ENCODE measurements at places on chromosomes 6 and 20.

- no peak for DNase-seq
These were observed 10.3 kb downstream of the MTO1 start for GRCh38 chr6:73471686-73472290.

GRCh38 chr6:75968143-75968542 is 104.3 kb downstream of the IMPG1 start:
- DNase-seq, result no peak

GRCh38 chr20:43662943-43663655 is 3.8 kb upstream of the MYBL2 start:
- DNase-seq, result no peak

DNA sequence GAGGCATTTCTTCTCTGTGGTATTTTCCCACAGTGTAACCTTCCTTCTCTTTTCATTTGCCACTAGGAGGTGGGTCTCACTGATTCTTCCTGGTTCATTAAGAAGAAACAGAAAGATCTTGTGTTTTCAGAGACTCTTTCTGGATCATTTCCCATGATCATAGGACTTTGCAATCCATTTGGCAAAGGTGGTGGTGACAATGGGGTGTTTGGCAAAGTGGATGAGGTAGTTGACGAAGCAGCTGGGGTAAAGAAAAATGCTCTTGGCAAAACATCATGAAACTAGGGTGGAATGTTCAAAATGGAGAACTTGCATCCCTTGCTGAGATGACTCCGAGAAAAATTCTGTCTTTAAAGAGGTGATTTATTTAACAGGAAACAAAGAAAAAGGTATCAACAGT is 50.6 kb downstream of the TRAF3IP2 start:
- DNase-seq, result peak; percentile 40

DNA sequence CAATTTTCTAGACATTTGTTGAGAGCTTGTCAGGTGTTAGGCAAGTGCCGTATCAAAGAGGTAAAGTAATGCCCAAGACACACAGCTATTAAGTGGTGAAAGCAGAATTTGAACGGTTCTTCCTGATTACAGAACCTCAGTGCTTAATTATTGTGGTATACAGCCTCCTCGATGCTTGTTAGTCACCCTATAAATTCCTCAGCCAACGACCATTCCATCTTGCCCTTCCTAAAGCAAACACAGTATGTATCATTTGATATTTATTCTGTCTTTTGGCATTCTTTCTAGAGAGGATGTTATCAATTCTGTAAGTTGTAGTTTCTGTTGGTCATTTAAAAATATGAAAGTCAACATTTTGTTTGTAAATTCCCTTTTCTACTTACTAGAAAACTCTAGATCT is 297.8 kb upstream of the BMP2 start:
- DNase-seq, result no peak

DNA sequence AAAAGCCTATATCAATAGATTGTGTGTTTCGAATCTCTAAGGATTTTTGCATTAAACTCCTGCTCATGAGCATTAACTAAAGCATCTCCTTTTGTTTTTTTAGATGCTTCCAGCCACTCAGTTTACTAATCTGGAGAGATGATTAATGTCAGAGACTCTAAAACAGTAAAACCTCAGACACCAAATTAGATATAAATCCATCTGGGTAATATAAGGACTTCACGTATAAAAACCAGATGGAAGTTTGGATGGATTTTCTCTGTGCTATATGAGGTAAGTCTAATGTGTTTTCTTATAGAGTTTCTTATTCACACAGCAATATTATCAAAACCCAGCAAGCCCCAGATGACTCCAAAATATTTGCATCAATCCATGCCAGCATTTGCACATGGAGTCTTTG is 137.2 kb downstream of the SYNE1 start:
- DNase-seq, result no peak

- DNase-seq, result peak; percentile 80
These were observed at the start of gene HRH3 for GRCh38 chr20:62219992-62220665. Gene HRH3 (minus strand): TSS chr20:62220278. CDS start chr20:62219970, 308 bp downstream.

- no peak for DNase-seq
These were observed 237.1 kb upstream of the AFDN start for GRCh38 chr6:167589615-167589940.

DNA sequence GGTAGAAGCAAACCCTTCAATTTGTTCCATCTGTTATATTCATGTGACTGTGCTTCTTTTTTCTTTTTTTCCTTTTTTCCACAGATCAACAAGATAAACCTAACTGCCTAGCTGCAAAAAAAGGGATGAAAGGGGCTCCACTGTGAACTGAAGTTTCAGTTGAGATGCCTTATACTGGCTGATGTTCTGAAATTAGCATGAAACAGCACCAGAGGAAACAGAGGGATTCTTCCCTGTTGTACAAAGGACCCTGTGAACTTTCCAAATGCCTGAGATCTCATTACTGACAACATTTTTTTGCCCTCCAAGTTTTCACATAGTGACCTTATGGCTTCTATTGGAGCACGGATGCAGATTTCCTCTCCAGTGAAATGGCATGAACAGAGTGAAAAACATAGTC is 302.7 kb upstream of the TFAP2D start:
- DNase-seq, result no peak

DNA sequence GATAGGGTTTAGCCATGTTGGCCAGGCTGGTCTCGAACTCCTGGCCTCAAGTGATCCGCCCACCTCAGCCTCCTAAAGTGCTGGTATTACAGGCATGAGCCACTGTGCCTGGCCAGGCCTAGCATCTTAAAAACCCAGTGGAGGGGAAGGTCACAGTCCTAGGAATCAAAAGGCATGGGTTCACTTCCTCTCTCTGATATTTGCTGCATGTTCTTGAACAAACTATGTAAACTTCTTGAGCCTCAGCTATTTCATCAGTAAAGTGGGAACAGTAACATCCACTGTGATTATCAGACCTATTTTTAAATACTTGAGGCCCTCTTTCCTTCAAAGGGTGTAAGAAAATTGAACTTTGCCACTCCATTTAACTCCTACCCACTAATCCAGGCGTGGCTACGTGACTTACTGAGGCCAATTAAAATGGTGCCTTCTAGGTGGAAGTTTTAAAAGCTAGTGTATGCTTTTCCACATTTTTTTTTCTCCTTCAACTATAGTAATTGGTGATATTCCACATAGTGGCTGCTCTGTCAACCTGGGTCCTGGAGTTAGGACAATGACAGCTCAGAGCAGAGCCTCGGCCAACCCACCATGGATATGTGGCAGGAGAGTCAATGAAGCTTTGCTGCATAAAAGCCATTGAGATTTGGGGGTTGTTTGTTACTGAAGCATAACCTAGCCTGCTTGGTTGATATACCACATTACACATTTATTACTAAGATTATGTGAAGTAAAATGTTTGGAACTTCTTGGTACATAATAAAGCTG is 32.2 kb upstream of the IER3 start:
- DNase-seq, result no peak

DNA sequence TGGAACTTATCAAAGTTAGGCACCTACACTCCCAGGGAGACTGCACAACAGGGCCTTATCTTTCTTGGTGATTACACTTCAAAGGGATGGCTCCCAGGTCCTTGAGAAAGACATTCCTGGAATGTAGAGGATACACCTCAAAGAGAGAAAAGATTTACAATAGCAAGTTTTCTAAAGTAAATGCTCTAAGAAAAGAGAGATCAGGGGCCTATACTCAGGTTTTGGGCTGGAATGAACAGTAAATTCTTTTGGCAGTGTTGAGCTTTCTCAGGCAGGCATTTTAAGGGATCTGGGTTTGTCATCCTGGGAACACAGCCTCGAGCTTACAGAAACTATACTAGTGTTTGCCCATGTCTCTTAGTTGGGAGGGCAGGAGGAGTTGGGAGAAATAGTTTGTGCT is 31.7 kb upstream of the ME1 start:
- DNase-seq, result no peak

GRCh38 chr6:62323818-62324431 is 37.9 kb upstream of the KHDRBS2 start:
- no peak for DNase-seq

GRCh38 chr6:103002282-103002681 is 1608.8 kb downstream of the GRIK2 start:
- DNase-seq, result no peak

GRCh38 chr20:19992996-19993908 is 23.9 kb upstream of the NAA20 start:
- DNase-seq, result no peak

GRCh38 chr6:25835442-25836283 is 3.8 kb upstream of the SLC17A1 start:
- DNase-seq, result no peak

- no peak for DNase-seq
These were observed 258.9 kb upstream of the SOX4 start for GRCh38 chr6:21334651-21335050.

- no peak for DNase-seq
These were observed 16.8 kb upstream of the SIRPB1 start for GRCh38 chr20:1636621-1637020.

DNA sequence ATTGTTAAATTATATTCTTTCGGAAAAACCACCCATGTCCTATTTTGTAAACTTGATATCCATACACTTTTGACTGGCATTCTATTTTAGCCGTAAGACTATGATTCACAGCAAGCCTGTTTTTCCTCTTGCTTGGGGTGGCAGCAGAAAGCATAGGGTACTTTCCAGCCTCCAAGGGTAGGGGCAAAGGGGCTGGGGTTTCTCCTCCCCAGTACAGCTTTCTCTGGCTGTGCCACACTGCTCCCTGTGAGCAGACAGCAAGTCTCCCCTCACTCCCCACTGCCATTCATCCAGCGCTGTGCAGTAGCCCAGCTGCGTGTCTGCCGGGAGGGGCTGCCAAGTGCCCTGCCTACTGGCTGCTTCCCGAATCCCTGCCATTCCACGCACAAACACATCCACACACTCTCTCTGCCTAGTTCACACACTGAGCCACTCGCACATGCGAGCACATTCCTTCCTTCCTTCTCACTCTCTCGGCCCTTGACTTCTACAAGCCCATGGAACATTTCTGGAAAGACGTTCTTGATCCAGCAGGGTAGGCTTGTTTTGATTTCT is 2.1 kb upstream of the ESR1 start:
- no peak for DNase-seq

GRCh38 chr6:77561768-77562314 is 91.0 kb upstream of the MEI4 start:
- DNase-seq, result no peak

DNA sequence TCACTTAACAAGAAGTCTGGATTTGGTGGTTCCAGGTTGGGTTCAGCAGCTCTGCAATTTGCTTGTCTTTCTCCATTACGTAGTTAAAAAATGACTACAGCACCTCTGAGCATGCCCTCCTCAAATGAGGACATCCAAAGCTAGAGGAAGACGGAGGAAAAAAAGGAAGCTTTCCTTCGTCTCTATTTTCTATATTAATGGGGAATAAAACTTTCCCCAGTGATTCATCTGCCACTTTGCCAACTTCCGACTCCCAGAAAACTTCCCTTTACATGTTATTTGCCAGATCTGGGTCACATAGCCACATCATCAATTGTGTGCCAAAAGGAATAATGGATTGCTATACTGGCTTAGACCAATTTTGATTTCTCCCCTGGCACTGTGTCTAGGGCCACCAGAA is 69.5 kb downstream of the ZFAND3 start:
- DNase-seq, result no peak

- no peak for DNase-seq
These were observed 324.4 kb downstream of the CENPW start for GRCh38 chr6:126664271-126664670.

GRCh38 chr20:6665161-6665560 is 102.3 kb upstream of the BMP2 start:
- no peak for DNase-seq

DNA sequence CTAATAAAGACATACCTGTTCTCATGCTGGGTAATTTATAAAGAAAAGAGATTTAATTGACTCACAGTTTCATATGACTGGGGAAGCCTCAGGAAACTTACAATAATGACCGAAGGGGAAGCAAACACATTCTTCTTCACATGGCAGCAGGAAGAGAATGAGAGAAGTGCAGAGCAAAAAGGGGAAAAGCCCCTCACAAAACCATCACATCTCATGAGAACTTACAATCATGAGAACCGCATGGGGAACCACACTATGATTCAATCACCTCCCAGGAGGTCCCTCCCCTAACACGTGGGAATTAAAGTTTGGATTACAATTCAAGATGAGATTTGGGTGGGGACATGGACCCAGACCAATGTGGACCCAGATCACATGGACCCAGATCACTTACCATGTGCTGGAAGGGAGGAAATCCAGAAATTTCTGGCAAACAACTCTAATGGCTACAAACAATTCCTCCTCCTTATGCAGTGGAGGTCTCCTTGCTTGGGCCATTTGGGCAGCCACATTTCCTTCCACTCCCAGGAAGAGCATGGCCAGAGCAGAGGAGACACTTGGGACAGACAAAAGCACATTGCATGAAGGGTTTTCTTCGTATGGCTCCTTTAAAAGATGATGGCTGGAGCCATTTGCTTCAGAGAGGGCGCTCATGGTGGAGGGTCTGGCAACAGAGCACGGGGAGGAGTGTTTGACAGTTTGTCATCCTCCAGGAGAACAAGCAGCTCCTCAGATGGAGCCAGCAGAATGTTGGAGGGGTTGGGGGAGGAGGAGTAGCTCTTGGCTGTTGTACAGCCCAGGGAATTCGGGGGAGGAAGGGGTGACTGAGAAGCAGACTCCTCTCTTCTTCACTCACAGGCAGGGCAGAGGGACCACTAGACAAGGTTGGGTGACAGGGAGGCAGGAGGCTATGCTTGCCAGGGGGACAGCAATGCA is 30.4 kb downstream of the SERPINB9 start:
- DNase-seq, result no peak

DNA sequence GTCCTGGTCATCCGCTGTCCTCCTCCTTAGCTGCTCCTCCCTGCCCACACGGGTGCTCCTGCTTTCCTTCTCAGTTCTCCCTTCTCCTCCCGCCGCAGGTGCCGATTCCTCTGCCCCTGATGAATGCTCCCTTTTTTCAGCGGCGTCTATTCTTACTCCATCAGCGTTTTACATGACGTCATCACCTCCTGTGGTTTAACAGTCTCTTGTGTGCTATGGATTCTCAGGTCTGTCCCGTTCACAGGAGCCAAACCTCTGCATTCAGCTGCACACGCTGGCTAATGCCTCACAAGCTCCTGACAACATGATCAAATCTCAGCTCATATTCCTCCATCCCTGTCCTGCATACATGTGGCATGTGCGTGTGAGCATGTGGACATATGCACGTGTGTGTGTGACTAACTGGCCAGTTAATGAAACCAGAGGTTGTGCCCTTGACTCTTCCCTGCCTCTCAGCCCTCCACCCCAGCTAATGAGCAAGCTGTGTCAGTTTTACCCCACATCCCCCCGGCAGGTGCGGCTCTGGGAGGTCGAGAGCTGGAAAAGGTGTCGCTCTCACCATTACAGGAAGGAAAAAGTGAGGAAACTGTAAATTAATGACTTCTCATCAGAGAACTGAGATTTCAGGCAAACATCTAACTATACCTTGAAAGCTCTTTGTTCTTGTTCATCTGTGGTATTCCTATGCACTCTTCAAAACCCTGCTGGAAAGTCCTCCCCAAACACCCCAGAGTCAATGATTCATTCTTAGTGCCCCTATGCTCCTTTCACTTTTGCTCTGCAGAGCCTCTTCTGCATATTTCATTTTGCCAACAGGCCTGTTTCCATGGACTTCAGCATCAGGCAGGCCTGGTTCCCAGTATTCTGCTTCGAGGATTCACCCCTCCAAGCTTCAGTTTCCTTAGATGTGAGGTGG is 163.1 kb downstream of the TTLL2 start:
- DNase-seq, result no peak

GRCh38 chr20:46273717-46274116 is 34.6 kb downstream of the CDH22 start:
- DNase-seq, result no peak

GRCh38 chr6:104606361-104606760 is 253.4 kb downstream of the HACE1 start:
- peak; percentile 73 for DNase-seq

- DNase-seq, result peak; percentile 15
These were observed 7.2 kb downstream of the HLA-G start for GRCh38 chr6:29834564-29835436.

GRCh38 chr6:82017773-82018172 is 229.8 kb downstream of the IBTK start:
- no peak for DNase-seq

Measured in NCI-H345 (cell line).